ENCODE measurements at places on chromosomes 16 and 17.

GRCh38 chr16:57204675-57205074, 18.5 kb downstream of the RSPRY1 start:
- DNase-seq, result no peak

DNA sequence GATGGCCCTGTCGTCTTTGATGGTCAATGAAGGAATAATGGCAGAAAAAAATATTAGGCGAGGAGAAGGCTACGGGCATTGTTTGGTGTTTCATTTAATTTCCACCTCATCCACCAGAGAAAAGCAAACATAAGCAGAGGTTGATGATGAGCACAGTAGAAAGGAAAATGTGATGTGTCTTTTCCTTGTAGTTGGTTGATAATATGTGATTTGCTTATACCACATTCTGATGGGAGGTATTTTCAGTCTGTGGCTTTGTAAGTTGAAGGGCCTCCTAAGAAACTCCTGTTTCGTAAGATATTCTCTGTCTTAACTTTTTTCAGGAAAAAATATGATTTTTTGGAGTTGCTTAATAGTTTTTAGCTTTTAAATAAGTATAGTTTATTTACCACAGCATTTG, 215.7 kb downstream of the PRKCA start:
- no peak for DNase-seq

DNA sequence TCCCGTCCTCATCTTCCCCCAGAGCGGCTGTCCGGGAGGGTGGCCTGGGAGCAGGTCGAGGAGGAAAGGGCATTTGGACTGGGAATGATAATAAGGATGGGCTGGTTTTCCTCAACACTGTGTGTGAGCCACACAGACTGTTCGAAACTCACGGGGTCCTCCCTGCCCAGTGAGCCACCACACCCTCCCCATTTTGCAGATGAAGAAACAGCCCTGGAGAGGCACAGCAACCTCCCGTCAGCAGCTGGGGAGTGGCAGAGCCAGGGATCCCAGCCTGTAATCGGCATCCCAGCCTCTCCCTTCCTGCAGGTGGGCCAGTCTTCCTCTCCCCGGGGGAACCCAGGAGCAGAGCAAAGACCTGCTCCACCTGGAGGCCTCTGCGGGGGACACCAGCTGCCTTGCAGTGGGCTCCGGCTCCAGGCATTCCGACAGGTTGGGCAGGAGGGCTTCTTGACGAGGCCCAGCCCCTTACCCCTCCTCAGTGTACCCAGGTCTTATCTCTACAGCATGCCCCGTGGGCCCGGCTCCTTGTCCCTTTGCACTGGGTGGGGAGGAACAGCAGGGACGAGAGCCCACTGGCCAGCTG, 23.8 kb downstream of the ENGASE start:
- DNase-seq, result no peak

- no peak for DNase-seq
These were observed 403 bp downstream of the TEPSIN start for GRCh38 chr17:81238490-81238814.

GRCh38 chr17:5097101-5097834, 14.4 kb downstream of the ZNF232 start:
- DNase-seq, result no peak

DNA sequence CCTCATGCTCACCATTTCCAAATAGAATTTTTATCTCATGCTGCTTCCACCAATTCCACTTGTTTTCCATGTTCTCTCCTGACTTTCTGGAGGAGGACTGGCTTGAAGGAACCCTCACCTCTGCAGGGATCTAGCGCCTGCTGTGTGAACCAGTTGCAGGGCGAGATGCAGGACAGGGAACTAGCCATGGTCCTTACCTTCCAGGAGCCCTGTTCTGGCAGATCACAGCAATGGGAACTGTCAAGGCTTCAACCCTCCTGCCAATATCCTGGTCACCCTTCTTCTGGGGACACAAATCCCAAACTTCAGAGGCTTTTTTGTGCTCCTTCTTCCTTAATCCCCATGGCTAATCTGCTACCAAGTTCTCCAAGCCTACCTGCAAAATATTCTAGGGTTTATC, 60.4 kb upstream of the MMP2 start:
- no peak for DNase-seq

- DNase-seq, result no peak
These were observed 4.9 kb upstream of the RBL2 start for GRCh38 chr16:53429221-53429943.

DNA sequence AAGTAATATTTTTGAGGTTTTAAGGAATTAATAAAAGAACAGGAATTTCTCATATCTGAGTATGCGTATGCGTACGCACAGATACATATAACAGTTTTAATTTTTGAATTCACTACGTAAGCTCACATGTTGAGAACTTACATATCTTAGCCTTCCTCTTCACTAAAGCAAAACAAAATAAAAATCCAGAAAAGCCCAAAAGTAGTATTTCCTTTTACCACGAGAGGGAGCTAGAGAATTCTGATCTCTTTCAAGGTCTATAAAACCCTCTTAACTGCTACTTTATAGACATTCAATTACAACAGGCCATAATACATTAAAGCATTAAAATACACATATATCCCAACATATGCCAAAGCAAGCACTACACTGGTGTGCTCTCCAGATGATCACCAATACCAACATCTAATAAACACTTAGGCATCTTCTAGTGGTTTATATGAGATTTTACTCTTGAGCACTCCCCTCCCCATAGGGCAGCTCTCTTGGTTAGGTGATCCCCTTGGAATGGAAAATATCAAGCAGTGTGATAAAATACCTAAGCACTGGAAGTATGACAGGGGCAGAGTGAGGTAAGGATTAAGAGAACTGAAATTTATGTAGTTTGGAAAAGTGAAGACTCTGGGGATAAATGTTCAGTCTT, 94.0 kb downstream of the SKAP1 start:
- peak; percentile 67 for DNase-seq

DNA sequence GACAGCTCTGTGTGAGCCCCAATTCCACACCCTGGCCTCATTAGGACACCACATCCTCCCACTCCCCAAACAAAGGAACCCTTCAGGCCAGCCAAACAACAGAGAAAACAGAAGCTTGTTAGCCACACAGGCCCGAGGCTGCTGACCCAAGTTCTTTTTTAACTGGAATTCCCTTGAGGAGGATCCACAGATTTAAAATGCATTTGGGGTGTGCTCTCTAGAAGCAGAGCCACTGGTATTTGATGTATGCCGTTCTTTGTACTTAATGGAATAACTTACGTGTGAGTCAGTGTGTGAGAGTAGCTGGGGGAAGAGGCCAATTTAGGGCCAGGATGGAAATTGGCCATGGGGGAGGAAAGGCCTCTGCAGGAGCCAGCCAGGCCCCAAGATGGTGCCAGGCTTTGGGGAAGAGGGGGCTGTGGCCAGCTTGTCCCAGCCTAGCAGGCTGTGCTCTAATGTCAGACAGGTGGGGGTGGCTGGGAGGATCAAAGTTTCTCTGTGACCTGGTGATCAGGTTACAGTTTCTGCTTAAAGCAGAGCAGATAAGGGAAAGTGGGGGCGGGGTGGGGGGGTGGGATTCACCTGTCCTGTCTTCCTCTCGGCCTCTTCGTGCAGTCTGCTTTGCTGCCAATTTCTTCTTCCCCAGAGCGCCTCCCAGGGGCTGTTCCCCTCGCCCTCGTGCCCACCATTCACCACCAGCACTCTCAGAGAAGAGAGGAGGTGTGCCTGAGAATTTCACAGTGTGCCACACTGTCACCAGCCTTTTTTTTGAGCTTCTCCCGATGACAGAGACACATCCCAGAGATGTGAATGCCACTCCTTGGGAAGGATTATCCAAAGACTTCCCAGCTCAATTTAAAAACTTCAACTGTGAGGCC, 50.8 kb downstream of the TOM1L2 start:
- DNase-seq, result no peak

DNA sequence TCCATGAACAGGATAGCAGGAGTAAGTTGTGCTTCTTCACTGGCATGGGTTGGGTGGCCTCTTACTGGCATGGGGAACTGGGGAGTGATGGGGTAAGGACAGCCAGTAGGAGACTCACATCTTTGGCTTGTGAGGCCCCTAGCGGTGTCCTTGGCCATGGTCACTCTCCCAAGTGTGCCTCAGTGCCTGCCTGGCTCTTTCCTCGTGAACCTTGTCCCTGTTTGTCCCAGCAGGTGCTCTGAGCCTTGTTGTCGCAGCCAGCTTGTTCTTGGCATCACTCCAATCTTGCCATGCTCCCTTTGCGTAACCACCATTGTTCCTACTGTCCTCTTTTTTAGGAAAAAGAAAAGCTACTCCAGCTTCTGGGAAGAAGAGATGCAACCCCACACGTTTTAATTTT, 53.6 kb upstream of the SDK2 start:
- peak; percentile 15 for DNase-seq

- DNase-seq, result no peak
These were observed 1.5 kb downstream of the RRAD start for GRCh38 chr16:66923866-66924265.

- DNase-seq, result no peak
These were observed 14.7 kb downstream of the STXBP4 start for GRCh38 chr17:54983260-54983659.

DNA sequence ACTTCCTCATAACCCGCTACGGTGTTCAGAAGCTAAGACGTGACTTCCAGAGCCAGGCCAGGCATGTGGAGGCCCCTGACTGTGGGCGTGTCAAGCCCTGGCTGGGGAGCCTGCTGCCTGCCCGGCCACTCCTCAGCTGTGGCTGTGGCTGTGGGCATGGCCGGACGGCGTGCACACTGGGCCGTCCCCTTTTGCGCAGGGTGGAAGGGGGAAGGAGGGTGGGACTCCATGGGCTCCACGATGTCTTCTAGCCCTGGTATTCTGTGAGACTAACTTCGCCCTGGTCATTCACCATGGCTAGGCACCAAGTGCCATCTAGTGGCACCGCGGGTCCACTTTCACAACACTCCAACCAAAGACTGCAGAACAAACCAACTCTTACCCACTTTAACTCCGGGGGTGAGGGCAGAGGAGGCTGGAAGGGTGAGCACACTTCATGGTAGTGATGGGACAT, 67.9 kb downstream of the N4BP1 start:
- no peak for DNase-seq

DNA sequence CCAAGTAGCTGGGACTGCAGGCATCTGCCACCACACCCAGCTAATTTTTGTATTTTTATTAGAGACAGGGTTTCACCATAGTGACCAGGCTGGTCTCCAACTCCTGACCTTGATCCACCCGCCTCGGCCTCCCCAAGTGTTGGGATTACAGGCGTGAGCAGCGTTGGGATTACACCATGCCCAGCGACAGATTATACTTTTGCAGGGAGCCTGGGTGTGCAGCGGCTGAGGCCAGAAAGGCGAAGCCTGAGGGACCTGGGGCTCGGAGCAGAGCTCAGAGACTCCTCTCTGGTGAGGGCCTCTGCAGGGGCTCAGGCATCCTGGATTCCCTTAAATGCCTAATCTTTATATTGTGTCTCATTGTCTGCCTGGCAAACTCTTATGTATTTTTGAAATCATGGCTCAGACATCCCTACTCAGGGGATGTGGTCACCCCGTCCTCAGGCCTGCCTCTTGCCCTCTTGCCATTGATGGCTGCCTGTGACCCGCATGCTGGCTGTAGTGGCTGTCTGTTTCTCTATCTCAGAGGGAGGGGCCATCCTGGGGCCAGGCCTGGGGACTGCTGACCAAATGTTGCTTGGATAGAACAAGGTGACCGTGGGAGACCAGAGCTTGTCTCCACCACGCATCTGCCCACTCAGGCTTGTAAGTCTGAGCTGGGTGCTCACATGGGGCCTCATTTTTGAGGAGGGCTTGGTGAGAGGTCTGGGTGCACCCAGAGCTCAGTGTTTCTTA, 42.6 kb downstream of the B9D1 start:
- DNase-seq, result no peak

- DNase-seq, result no peak
These were observed 36.6 kb upstream of the TMEM132E start for GRCh38 chr17:34542700-34543336.

DNA sequence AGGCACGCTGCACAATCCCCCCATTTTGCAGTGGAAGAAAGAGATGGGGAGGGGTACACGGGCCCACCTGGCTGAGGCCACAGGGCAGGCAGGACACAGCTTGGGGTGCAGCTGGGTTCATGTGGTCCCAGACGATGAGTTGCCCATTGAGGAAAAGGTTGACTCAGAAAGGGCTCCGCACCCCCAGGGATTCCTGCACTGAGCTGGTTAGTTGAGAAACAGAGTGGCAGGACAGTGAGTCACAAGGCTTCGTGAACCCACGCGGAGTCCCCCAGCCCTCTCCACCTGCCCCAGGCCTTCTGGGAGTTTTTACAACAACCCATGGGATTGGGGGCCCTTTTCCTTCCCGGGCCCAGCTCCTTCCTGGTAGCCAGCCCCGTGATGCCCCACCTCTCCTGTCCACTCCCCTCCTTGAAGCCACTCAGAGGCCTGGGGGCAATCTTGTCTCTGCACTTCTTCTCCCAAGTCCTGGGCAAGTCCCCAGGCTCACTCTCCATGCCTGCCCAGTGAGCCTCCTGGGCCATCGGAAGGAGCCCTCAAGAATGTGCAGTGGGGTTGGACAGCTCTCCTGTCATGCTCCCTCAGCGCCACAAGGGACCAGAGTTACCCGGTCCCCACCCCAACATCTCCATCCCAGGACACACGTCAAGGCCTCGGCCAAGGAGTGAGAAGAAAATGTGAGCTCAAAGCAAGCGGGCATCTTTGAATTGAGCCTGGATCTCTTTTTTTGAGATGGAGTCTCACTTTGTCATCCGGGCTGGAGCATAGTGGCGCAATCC, 251.2 kb downstream of the PARN start:
- no peak for DNase-seq

GRCh38 chr16:73031155-73031866, 16.6 kb downstream of the ZFHX3 start:
- DNase-seq, result no peak

GRCh38 chr17:81948635-81949378, 1.8 kb upstream of the MYADML2 start:
- no peak for DNase-seq

GRCh38 chr17:82823004-82823403, 16.8 kb downstream of the ZNF750 start:
- no peak for DNase-seq

- no peak for DNase-seq
These were observed 314.3 kb downstream of the C16orf95 start for GRCh38 chr16:87002717-87003413.

GRCh38 chr16:56399047-56399446, 26.3 kb downstream of the AMFR start:
- no peak for DNase-seq

All from NCI-H2081 treated with DMSO at 0.1 percent for 48 hours (cell line).